ENCODE measurements at places on chromosomes 5 and 9. TPM values are rescaled to one million over a fixed set of nuclear protein-coding genes. Genes with fewer than 3 reads are reported as not detected.

Gene ALDH1B1
- 22.6 TPM for total RNA-seq

Gene GABRA1
- total RNA-seq = not detected

Gene CDKN2B
- 14.9 TPM for total RNA-seq

Gene ZNF354C
- 7.9 TPM for total RNA-seq

Gene CHSY3
- total RNA-seq = 21.9 TPM

Gene C9
- total RNA-seq = not detected

Gene POLR1E
- 18.5 TPM for total RNA-seq

Gene TRIM36
- not detected for total RNA-seq

Gene NOXA1
- total RNA-seq = 0.46 TPM

Gene SLC22A4
- total RNA-seq = 3.6 TPM

Gene IFNB1
- total RNA-seq = 0.46 TPM

Gene OBP2B
- not detected for total RNA-seq

Gene FAM120AOS
- 35.4 TPM for total RNA-seq

Gene BAAT
- total RNA-seq = not detected

Gene PCDHB9
- 0.15 TPM for total RNA-seq

Gene GIN1
- 3.2 TPM for total RNA-seq

Gene ISCA1
- 27.2 TPM for total RNA-seq

Gene CFAP77
- total RNA-seq = not detected

Gene DOCK2
- 0.65 TPM for total RNA-seq

Gene DRD1
- total RNA-seq = not detected

Gene PTGER4
- 56.5 TPM for total RNA-seq

Gene LRRC26
- not detected for total RNA-seq

Gene IFNA2
- not detected for total RNA-seq

Gene THG1L
- total RNA-seq = 8.4 TPM

Gene SMIM33
- under 0.01 TPM for total RNA-seq

Gene FBP2
- total RNA-seq = not detected

Gene TMEFF1
- 3.8 TPM for total RNA-seq

Gene CAVIN4
- 0.65 TPM for total RNA-seq

Gene CNTNAP3
- total RNA-seq = 13.0 TPM

Gene TGFBR1
- total RNA-seq = 24.5 TPM

Gene FBXW5
- total RNA-seq = 124 TPM
